Gastroesophageal sphincter (tissue), 4 donors: ENCODE measurements at places on chromosomes 13 and 19. TPM values are rescaled to one million over a fixed set of nuclear protein-coding genes. Genes with fewer than 3 reads are reported as not detected.

ZNF614 gene
- 12.7 TPM for total RNA-seq

DNAJC15 gene
- 14.1 TPM for total RNA-seq

MTRF1 gene
- 7.3 TPM for total RNA-seq

MEIOSIN gene
- not detected for total RNA-seq

MED25 gene
- total RNA-seq, result 26.7 TPM

IZUMO2 gene
- not detected for total RNA-seq

EXOC3L2 gene
- total RNA-seq, result 2.9 TPM

LAIR1 gene
- 11.8 TPM for total RNA-seq

FGF22 gene
- total RNA-seq, result 0.67 TPM

IGFL1 gene
- total RNA-seq, result not detected

FGF21 gene
- not detected for total RNA-seq

S1PR5 gene
- 1.1 TPM for total RNA-seq

VSTM1 gene
- not detected for total RNA-seq

VSTM2B gene
- total RNA-seq, result not detected

CGB7 gene
- total RNA-seq, result not detected

GATAD2A gene
- total RNA-seq, result 30.9 TPM

SOX1 gene
- total RNA-seq, result 0.93 TPM

CRX gene
- total RNA-seq, result not detected
